ENCODE measurements at places on chromosomes 1 and 21.

GRCh38 chr1:156858959-156859522 lies at the start of gene INSRR:
TSS of gene INSRR (minus strand) at chr1:156859117. CDS start at chr1:156858621, 496 bp downstream.
- no peak for DNase-seq

DNA sequence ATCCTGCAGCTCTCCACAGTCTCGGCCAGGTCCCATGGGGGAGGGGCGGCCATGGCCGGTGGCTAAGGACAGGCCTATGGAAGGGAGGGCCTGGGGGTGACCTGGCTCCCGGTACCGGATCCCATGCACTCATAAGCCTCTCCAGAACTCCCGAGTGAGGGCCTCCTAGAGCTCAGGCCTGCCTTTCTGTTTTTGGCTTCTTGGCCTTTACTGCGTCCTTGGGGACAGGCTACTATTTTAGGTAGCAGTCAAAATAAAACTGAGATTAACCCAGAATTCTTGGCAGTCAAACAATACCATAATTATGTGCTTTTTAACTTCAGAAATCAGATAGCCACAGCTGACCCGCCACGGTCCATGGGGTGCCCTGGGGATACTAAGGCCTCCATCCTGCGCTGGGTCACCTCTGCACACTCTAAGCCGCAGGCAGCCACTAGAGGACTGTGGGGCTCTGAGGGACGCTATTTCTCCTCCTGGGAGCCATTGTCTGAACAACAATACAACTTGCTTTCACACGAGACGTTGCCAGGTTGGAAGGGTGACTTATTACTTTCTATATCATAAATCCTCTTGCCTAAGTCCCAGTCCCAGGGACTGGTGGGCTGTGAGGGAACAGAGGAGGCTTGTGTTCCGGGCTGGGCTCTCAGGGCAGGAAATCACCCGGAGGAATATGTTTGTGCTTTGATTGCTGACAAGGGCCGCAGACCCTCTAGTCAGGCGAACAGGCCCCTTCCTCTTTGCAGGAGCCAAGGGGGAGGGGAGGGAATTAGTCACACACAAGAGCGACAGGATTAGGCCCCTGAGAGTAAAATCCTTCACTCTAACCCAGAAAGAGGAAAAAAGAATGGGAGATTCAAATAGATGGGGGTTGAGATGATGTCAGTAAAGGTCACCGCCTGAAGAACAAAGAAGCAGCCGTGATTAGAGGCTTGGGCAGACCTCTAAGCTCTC lies 40.7 kb upstream of the BCAR3 start:
- no peak for DNase-seq

DNA sequence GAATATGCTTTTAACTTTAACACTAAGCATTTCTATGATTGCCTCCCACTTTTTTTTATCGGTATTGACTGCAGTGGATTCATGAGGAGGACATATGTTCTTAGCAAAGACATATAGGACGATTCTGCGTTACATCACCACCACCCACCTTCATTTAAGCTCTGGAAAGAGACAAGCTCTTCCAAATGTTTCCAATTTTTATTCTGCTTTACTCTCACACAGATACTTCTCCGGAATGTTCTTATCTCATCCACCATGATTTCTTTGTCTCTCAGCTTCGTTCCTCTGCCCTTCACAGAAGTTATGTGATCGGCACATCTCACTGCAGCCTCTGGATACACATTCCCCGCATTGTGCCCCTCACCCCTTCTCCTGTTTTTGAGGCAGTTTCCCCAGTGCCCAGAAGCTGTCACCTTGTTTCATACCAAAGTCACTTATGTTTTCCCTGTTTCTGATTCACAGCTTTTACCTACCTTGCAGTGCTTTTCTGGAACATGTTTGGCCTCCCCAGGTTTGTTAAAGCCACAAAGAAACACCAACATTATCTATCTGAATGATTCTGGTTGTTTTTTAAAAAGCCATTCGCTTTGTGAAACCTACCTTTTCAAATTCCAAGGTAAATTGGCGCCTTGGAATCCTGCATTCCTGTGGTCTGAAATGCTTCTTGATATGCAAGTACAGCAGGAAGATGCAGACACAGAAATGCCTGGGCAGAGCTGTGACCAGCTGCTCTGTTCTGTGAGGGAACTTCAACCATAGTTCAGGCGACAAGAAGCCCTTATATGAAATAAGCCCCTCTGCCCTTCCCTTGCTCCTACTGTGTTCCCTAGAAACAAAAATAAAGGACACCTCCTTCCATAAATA lies 1020.2 kb downstream of the TTLL7 start:
- DNase-seq = no peak

- no peak for DNase-seq
These were observed 15.5 kb downstream of the TEX35 start for GRCh38 chr1:178528228-178528952.

GRCh38 chr1:150813028-150813707 lies 5.1 kb upstream of the CTSK start:
- DNase-seq = peak; percentile 5

DNA sequence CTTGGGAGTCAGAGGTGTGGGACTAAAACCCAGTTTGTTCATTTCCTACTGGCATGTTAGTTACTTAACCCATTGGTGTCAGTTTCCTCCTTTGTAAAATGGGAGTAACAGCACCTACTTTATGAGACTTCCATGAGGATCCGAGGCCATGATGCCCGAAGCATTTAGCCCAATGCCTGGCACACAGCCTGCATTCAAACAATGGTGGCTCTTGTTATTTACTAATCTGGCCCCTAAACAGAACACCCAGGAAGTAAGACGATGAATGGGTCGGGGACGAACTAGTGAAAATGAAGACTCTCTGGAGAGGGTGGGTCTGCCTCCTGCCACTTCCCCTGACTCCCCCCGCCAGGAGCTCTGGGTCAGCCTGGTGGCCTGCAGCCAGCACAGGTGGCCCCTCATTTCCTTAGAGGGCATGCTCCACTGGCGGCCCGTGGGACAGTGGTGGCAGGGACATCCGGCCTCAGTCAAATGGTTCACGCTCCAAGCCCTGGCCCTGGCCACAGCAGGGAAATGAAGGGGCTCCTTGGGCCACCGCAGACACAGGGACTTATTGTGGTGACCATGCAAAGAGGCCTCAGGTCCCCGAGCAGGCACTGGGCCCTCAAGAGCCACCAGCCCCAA lies 9.5 kb upstream of the TAS1R2 start:
- DNase-seq = no peak

- DNase-seq = no peak
These were observed 405 bp upstream of the UHMK1 start for GRCh38 chr1:162497104-162497722.

- DNase-seq = no peak
These were observed 229.8 kb downstream of the DISC1 start for GRCh38 chr1:231856426-231856825.

GRCh38 chr1:60924964-60925798 lies 157.2 kb upstream of the NFIA start:
- no peak for DNase-seq

- no peak for DNase-seq
These were observed 25.6 kb upstream of the CDC42BPA start for GRCh38 chr1:227343727-227344551.

GRCh38 chr1:209870151-209870831 lies 42.5 kb downstream of the UTP25 start:
- no peak for DNase-seq

- DNase-seq = peak; percentile 31
These were observed 42.8 kb downstream of the ACP6 start for GRCh38 chr1:147627435-147628110.

DNA sequence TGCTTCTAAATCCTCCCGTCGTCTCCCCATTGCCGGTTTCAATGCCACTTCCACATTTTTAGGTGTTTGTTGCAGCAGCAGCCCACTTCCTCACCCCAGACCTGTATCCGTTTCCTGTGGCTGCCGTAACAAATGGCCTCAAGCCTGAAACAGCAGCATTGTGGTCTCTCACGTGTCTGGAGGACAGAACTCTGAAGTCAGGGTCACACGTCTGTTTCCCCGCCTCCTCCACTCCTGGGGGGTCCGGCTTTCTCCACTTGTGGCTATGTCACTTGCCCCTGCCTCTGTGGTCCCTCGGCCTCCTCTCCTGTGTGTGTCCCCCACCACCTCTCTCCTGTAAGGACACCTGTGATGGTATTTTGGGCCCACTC lies 21.8 kb downstream of the TRPM2 start:
- DNase-seq = peak; percentile 52

- no peak for DNase-seq
These were observed 30.0 kb upstream of the PADI6 start for GRCh38 chr1:17342014-17342441.

DNA sequence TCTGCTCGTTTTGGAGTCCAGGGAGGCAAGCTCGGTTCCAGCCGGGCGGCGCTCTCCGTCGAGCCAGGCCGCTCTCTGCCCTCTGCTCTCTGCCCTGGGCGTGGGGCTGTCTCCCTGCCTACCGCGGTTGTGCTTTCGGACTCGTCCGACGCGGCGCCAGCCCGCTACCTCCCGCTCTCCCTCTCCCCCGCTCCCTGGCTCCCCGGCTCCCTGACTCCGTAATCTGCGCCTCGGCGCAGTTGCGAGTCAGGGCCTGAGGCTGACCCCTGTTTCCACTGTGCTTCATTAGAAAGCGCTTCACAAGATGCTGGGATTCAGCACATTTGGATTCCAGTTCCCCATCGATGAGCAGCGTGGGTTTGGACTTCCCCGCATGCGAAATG lies 2.2 kb downstream of the SOX13 start:
- DNase-seq = no peak

- no peak for DNase-seq
These were observed 175.5 kb downstream of the CLIC6 start for GRCh38 chr21:34844013-34844923.

DNA sequence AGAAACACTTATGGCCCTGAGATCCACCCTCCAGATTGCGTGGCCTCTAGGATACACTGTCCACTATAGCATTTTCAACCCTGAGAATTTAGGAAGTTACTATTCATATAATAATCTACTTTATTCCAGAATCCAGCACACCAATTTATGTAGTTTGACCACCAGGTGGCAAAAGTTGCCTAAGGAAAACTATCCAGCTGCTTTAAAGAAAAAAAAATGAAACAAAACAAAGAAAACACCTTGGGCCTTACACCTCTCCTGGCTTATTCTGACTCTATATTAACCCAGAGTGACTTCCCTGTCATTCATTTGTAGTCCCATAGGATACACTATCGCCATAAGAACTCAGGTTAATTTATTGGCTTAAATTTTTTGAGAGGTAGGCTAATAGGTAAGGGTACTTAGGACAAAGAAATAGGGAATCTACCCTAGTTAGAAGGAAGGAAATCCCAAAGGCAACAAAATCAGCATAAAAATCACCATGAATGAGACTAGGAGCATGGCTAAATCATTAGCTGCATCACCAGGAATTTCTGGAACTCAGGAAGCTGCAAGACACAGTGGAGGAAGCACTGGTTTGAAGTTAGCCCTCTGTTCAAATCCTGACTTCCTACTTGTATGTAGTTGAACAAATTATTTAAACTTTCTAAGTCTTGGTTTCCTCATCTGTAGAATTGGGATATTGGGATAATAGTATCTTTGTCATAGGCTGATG lies 107.5 kb downstream of the SPAG17 start:
- DNase-seq = no peak

- DNase-seq = no peak
These were observed 103.2 kb downstream of the SCCPDH start for GRCh38 chr1:246827396-246827795.

DNA sequence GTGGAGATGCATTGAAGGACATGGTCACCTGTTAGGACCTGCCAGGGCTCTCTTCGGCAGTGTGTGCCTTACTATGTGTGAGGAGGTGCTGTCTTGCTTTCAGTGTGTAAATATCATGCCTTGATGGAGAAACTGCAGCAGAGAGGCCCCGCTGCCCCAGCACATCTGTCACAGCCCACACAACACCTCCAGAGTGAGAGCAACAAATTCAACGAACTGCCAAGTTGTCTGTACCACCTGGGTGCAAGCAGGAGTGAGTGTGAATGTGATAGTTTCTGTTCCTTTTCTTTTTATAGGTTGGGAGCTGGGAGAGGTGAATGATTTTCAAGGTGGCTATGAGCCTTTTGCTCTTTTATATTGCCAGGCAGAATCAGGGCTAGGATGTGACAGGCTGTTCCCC lies 114.6 kb upstream of the KIAA0040 start:
- no peak for DNase-seq

- DNase-seq = no peak
These were observed 1.9 kb downstream of the OLIG1 start for GRCh38 chr21:33071770-33072306.

GRCh38 chr1:100989306-100990077 lies 36.1 kb downstream of the DPH5 start:
- DNase-seq = no peak

- no peak for DNase-seq
These were observed 24.8 kb upstream of the THEM4 start for GRCh38 chr1:151934048-151934493.

GRCh38 chr1:2530513-2531361 lies 674 bp upstream of the HES5 start:
- no peak for DNase-seq

- no peak for DNase-seq
These were observed 2.0 kb downstream of the GLUL start for GRCh38 chr1:182389619-182390047.

DNA sequence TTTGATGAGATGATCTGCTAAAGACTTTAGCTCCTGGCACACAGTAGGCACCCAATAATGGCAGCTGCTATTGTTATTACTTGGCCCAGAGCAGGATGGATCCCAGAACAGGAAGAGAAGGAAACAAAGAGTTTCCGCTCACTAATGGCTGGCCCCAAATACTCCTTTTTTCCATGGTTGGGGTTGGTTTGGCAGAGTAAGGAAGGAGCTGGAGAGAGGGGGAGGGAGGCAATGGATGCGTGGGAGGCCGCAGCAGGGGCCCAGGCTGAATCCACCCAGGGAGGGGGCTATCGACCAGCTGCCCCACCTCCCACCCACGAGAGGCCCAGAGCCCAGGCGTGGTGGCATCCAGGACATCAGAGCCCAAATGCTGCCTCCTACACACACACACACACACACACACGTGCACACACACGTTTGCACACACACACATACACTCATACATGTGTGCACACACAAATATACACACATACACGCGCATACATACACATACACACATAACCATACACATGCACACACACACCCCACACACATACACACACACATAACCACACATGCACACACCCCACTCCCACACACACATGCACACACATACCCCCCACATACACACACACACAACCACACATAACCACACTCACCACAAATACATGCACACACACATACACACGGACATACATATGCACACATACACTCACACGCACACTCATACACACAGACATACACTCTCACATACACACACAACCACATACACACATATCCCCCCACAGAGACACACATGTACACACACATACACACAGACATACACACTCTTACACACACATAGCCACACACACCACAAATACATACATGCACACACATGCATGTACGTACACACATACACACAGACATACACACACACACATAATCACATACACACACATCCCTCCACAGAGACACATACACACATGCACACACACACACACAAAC lies 25.2 kb downstream of the C1QB start:
- DNase-seq = no peak

GRCh38 chr1:184633785-184634184 lies 120.9 kb downstream of the EDEM3 start:
- DNase-seq = no peak

DNA sequence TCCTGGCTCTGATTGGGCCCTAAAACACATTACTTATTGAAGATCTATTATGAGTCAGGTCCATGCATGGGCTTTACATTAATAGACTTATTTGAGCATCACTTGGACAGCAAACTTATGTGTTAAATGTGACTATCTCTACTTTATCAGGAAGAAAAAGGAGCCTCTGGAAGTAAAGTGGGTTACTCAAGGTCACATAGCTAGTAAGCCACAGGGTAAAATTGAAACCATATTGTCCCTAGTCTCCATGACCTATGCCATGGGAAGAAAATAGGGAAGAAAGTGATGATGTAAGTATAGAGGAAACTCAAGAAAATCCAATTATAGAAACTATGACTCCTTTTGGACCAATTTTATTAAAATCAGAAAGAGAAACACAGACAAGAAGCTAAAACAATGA lies 555.3 kb downstream of the NUF2 start:
- no peak for DNase-seq
